Stimulated activated naive CD4-positive, alpha-beta T cell treated with Interleukin-2 at 50 U/mL for 16 hours (primary cell): ENCODE measurements at places on chromosomes 12 and 14.

DNA sequence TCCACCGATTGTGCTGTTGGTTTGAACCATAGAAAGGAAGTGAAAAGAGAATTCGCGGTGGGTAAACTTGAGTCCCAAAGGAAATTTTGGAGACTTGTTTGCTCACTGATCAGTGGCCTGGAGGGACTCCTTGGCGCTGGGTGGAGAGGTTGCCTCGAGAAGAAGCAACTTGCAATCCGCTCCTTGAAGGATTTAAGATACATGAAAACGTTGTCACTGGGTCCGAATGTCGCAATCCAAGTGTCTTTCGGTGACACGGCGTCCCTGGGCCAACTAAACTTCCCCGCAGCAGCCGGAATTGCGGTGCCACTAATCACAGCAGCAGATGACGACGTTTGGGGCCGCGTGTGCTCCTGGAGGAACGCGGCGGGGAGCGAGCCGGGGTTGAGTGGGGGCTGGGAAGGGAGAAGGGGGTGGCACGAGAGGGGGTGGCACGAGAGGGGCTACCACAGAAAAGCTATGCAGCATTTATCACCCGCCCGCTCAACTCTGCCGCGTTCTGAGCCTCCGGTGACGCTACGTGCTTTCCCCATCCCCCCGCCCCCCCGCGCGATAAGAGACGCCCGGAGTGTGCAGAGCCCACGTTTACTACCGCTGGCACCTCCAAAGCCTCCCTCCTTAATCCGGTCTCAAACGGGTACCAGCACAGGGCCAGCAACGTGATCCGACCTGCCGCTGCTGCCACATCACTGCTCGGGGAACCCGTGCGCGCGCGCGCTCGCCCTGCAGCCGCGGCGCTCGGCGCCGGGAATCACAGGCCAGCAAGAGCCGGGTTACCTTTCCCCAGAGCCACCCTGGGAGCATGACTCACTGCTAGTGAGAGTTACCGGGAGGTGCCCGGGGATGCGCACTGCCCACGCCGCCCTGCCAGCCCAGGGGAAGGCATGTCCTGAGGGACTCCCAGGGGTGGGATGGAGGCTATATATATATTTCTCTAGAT lies 833 bp upstream of the BHLHE41 start:
- DNase-seq: peak; percentile 12

DNA sequence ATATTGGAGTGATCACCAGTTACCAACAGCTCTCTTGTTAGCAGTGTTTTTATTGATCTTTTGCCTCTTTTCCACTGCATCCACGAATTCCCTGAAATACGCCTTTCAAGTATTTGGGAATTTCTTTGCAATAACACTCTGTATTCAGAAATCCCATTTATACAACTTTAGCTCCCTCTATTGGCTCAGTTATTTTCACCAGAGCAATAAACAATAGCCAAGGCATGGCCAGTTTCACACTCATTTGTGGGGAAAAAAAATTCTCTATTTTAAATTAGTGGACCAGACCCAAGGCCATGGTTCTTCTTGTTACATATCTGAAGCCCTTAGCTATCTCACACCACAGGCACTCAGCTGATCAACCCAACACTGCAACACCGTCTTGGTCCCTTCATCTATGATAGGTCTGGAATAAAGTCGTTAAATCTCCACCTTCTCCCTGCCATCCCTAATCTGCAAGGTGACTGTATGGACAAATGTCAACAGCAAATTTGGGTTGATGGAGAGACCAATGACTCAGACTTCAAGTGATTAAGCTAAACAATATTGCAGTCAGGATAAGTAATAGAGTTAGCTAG lies 92.4 kb upstream of the TMEM260 start:
- DNase-seq: no peak

DNA sequence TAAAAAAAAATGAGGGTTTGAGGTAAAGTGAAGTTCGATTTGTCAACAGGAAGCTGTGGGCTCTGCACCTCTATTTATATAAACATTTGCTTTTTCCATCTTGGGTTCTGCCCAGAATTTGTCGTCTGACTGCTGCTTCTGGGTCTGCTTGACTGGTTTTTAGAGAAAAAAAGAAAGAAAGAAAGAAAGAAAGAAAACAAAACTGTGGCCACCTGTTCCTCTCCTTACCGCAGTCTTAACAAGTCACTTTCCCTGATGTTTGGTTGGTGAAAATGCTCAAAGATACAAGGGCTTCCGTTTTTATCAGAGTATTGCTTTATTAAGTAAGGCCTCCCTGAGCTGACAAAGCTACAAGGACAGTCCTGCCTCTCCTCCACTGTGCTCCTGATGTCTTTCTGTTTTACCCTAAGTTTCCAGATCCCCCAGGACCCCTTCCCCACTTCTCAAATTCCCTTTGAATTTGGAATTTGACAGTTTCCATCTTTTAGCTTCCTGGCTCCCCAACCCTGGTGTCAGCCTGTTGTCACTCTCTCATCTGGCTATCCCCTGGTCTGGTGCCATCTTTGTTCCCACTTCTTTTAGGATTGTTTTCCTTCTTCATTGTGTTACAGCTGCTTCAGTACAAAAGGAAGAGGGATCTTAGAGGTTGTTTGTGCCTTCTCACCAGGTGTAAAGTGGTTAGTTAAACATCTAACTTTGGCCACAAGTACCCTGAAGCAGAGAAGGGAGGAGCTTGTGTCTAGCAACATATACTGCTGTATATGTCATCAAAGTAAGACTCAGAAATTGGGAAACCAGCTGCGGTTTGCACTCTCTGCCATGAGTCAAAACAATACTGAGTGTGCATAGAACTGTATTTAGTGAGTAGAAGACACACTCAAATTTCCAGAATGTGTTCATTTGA lies 18.0 kb downstream of the MFAP5 start:
- DNase-seq: peak; percentile 47

DNA sequence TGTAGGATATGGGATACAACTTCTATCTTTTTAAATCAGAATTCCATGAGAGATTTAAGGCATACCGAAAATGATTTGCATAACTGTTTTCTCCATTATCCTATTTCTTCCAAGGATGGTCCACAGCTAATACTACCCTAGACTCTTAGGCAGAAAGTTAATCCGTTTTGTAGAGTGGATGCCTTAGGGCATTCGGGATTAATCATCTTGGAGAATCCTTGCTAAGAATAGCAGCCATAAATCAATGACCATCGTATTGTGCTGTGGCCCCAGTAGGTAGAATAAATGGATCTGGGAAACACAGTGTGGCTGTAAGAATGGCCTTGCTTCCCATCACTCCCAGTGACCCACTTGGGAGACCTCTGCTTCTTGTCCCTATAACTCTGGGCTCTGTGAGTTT lies 99.6 kb downstream of the SSPN start:
- no peak for DNase-seq

DNA sequence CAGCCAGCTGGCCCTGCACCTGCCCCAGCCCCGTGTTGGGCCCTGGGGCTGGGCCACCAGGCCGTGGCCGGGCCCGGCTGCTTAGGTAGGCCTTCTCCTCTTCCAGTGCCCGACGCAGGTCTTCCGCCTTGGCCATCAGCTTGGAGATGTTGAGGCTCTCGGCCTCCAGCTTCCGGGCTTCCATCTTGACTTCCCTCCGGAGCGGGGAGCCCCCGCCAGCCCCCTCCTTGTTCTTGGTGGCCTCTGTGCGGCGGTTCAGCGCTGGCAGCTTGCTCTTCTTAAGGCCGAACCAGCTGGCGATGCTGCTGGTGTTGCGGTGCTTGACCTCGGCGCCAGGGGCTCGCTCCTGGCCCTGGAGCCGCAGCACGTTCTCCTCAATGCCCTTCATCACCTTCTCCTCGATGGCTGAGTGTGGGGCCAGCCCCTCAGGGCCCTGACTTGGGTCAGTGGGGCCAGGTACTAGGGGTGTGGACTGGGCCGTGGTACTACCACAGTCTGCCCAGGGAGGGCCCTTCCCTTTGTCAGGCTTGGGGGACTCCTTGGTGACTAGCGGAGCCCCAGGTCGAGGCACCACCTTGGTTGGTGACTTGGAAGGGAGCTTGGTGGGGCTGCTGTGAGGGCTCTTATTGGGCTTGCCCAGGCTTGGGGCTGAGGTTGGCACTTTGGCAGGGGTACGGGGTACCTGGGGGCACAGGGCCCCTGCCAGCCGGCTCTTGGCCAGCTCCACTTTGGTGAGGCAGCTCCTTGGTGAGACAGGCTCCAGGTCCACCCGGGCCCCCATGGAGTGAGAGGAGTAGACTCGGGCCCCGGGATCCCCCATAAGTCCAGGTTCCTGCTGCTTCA lies 33.2 kb downstream of the NCKAP5L start:
- DNase-seq: no peak
